ENCODE measurements at places on chromosomes 13 and 19.

- no peak for DNase-seq
These were observed 10.1 kb upstream of the TIMM44 start for GRCh38 chr19:7953576-7953975.

DNA sequence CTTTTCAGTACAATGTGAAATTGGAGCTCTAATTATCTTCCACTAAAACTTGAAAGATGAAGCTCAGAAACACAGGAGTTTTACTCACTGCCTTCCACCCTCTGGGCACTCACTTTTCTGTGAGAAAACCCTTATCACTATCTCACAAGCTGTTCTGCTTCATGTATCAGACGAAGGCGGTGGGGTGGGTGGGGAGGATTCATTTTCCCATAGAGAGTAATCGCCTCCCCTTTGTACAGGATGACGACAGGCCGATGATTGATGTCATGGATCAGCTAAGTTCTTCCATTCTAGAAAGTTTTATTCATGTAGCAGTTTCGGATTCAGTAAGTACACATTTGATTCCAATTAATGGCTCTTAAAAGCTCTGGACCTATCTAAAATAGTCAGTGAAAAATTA lies 139.9 kb downstream of the ZAR1L start:
- no peak for DNase-seq

GRCh38 chr13:67238861-67239260 lies 8.7 kb upstream of the PCDH9 start:
- no peak for DNase-seq

GRCh38 chr13:96771486-96772367 lies 222.5 kb downstream of the OXGR1 start:
- no peak for DNase-seq

- no peak for DNase-seq
These were observed 23.1 kb downstream of the LYL1 start for GRCh38 chr19:13079542-13079986.

DNA sequence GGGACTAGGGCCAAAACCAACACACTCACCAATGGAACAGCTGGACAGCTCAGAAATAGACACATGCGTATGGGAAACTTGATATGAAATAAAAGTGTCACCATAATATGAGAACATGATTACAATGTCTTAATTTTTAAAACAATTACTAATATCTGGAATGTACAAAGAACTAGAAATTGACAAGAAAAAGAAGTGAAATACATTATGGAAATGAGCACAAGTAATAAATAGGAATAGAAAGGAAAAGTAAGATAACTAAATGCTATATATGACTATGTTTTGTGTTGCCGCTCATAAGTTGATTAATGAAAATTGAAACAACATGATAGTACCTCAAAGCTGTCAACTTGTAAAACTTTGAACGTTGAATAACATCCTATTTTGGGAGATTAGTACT lies 801.1 kb downstream of the SLITRK5 start:
- DNase-seq, result no peak
